ENCODE measurements at places on chromosomes 11 and 22. TPM values are rescaled to one million over a fixed set of nuclear protein-coding genes. Genes with fewer than 3 reads are reported as not detected.

Gene MRGPRX4
- total RNA-seq, result not detected

Gene C22orf42
- not detected for total RNA-seq

GRCh38 chr11:8917157-8917825, 6.3 kb downstream of the AKIP1 start:
- DNase-seq, result no peak

- no peak for DNase-seq
Observed at GRCh38 chr11:95884376-95884775, 39.5 kb downstream of the MTMR2 start.

DNA sequence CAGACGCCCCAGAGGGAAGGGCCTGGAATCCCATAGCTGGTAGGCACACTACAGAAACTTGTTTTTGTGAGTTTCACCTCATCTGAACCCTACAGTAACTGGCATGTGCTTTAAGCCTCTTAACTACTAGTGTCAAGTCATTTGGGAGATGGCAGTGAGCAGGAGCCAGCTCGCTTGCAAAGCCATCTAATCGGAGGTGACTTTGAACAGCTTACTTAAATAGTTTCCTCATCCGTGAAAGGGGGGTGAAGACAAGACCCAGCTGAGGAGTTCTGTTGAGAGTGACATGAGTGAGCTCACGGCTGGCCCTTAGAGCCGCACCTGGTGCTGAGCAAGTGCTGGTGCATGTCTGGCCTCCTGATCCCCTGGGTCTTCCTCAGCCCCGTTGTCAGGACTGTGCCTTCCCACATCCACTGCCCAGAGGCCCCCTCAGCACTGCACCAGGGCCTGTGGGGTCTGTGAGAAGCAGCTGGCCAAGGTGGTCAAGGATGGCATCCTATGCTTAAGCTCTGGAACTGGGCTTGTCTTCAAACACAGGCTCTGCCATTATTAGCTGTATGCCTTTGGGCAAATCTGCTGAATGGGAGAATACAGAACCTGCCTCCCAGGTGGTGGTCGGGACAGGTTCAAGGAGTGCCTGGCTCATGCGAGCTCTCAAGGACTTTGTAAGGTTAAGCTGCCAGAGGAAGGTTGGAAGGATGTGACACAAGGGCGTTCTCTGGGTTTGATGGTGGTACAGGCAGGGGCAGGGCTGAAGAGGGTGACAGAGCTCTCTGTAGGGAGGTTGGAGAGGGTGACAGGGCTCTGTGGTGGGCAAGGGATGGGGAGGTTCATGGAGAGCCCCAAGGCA, 27.3 kb downstream of the INCENP start:
- no peak for DNase-seq

GRCh38 chr11:93585758-93586157, 42.6 kb upstream of the SMCO4 start:
- no peak for DNase-seq

DNA sequence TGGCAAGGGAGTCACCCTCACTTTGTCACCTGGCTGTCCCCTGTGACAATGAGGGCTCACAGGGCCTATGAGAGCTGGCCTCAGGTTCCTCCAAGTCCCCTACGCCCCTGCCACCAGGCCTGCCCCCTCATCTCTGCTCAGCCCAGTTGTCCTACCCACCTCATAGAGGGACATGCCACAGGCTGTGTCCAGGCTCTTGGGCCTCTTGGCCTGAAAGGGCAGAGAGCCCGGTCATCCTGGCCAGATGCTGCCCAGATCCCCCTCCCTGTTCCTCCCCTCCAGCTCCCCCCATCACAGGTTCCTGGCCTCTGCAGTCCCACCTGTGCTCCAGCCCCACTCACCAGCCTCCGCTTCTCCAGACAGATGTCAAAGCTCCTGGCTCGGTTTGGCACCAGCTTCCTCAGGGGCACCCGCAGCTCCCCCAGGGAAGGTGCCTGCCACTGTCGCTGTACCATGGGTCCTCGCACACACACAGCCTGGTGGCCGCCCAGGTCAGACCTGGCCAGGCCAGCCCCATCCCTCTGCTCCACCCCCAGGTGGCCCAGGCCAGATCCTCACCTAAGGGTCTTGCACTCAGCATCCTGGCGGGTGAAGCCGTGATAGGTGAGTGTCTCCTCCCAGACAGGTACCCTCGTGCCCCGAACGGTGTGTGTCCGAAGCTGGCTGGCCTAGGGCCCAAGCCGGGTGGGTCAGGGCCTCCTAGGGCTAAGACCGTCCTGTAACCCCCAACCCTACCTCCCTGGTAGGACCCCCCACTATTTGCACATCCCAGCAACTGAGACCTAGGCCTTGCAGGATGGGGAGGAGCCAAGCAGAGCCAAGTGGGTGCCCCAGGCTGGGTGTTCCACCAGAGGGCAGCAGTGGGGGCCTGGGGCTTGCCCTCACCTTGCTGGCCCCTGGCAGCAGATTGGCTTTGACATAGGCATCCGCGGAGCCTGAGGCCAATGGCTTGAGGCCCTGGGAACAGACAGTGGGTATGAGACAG, 8.3 kb downstream of the NDUFV1 start:
- DNase-seq, result peak; percentile 37

DNA sequence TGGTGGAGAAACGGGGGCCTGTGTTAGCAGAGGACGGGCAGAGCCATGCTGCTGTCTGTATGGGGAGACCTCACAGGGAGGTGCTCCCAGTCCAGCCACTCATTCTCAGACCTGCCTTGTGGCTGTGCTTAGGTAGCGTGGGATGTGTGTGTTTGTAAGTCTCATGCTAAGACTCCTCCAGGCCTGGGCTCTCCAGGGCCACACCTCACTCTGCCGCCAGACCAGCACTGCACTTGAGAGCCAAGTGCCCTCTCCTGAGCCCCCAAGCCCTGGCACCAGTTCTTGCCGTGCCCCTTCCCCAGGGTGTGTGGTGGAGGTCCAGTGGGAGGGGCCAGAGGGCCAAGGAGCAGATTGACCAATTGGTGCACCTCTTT, 108.8 kb downstream of the BCR start:
- no peak for DNase-seq

- no peak for DNase-seq
Observed at GRCh38 chr22:38335077-38335476, 17.8 kb upstream of the CSNK1E start.
